ENCODE measurements at places on chromosomes 11 and 22.

DNA sequence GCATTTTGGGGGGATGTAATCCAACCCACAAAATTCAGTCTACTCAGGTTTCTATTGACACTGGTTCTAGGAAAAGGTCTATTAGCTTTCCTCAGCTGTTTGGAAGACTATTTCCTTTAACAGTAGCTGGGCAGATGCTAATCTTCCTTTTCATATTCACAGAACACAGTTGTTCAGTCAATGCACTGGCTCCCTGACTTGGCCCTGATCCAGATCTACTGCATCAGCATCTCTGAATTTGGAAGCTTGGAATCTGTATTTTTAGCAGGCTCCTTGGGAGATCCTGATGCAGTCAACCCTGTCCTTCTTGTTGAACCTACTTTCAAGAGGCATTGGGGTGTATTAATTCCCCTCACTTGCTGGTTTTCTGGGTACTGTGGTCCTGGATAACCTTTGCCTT lies 6.3 kb downstream of the HTATIP2 start:
- DNase-seq: no peak

- no peak for DNase-seq
Observed at GRCh38 chr22:23437779-23438178, 142.3 kb downstream of the IGLL1 start.

GRCh38 chr11:8209208-8209807 lies 40.5 kb upstream of the RIC3 start:
- DNase-seq: no peak

GRCh38 chr11:2202900-2203439 lies 31.4 kb upstream of the TH start:
- DNase-seq: no peak

DNA sequence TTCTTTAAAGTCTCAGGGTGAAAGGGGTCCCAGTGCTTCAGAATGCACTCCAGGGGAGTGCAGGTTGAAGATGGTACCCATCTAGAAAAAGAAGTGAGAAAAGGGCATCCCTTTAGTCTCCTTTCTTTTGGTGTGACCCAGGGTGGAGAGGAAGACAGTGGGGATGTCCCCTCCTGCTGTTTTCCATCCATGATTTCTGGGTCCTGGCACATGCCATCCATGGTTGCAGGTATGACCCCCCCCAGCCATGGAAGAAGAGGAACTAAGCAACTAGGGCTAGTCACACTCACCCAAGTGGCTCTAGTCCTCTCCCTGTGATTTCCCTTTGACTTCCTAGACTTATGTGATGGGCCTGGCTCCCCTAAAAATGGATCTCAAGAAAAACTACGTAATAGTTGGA lies 15.9 kb upstream of the EI24 start:
- DNase-seq: no peak

All from activated CD4-positive, CD25-positive, alpha-beta regulatory T cell treated with anti-CD3 and anti-CD28 coated beads, Interleukin-2, amount 50 U/mL, for 16 hours (primary cell).